Hepatocyte (in vitro differentiated cells): ENCODE measurements at places on chromosomes 6 and 20. TPM values are rescaled to one million over a fixed set of nuclear protein-coding genes. Genes with fewer than 3 reads are reported as not detected.

DNA sequence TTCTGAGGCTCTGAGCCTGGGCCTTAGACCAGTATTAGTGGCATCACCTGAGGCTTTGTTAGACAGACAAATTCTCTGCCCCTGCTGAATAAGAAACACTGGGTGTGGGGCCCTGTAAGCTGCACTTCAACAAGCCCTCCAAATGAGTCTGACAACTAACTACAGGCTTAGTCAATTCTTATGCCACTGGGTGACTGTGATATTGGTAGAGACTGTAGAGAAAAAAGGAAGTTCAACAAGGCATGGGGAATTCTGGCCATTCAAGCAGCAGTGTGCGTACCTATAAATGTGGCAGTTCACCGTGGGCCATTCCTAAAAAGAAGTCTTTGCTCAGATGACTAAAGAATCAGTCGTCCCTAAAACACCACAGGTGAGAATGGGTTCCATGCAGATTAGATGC, 82.7 kb downstream of the MDN1 start:
- DNase-seq = no peak

BPIFB4 gene
- total RNA-seq = not detected in 2 replicates

PRL gene
- not detected in 2 replicates for total RNA-seq

KCNG1 gene
- 26.1 and 28.7 TPM in 2 replicates for total RNA-seq

PTPRT gene
- total RNA-seq = 0.83 and 1.6 TPM in 2 replicates

DNA sequence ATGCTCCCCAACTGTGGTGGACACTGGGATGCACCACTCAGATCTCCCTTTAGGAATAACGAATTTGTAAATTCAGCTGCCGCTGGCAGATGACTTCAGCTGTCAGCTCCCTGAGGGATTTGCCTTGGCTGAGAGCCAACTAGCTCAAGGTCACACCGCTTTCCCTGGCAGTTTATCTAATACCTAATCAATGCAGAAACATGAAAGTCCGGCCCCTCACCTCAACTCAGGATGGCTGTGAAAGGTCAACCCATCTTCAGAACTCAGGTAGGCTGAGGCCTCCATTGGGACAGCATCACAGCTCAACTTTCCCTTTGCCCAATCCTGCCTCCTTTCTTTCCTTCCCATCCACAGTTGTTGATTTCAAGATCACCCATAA, 22.8 kb upstream of the SCGN start:
- DNase-seq = no peak

KCNK16 gene
- total RNA-seq = not detected in 2 replicates

DNA sequence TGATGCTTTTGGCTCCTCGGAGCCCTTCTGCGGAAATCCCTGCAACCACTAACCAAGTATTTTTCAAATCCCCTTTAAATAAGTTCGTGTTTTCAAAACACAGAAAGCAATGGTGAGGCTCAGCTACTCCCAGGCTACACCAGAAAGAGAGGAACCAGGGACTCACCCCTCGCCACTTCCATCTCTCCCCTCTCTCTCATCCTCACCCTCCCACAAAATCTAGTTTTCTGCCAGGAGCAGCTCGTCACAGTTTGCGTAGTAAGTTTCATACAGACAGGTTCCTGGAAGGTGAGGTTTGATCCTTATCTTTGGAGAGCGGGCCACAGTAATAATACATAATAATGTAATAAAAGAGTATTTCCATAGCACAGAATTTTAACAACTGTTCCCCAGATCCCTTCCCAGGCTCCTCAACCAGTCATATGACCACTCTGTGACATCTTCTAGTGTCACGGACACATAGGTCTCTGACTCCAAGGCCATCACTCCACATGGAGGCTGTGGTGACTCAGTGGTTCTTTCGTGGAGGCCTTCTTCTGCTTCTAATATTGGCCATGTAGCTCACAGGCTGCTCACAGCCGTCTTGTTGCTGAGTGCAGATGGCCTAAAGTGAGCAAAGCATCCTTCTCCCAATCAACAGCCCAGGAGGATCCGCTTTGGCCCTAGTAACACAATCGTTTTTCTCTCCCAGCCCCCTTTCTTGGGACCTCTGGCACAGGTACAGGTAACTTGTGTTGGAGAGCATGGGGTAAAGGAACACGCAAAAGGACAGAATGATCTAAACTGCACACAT, 295.7 kb downstream of the CDC5L start:
- DNase-seq = no peak

DNA sequence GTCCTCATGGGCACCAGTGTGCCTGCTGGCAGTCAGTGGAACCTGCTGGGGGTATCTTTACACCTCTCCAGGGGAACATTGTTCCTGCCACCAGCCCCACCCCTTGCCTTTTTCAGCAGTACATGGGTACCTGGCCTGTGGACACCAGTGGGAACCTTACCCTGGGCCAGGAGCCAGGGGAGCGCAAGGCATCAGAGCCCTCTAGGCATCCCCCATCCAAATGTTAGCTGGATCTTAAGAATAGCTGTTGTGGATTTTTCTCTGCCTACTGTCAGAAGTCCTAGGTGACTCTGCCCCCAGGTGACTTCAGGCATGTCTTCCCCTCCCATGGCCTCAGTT, 38.8 kb upstream of the ID1 start:
- DNase-seq = no peak

DNA sequence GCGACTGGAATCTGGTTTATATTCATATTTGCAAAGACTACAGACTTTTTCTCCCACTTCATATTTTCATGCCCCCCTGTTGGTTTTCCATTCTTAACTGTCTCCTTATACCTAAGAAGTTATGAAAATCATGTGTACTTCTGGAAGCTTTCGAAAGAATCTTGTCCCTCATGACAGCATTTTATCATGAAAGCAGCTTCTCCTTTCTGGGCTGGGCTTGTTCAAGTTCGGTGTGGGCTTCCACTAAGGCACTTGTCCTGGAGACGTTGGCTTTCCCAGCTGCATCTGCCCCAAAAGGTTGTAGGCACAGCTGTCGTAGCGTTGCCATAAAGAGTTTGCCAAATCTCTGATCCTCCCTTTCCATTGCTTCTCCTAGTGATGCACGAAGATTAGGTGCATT, 56.5 kb downstream of the RPRD1B start:
- DNase-seq = no peak
